ENCODE measurements at places on chromosomes 12 and 14. TPM values are rescaled to one million over a fixed set of nuclear protein-coding genes. Genes with fewer than 3 reads are reported as not detected.
A peak's percentile ranks its signal among the peaks of the same experiment; 100 is the strongest.

DNA sequence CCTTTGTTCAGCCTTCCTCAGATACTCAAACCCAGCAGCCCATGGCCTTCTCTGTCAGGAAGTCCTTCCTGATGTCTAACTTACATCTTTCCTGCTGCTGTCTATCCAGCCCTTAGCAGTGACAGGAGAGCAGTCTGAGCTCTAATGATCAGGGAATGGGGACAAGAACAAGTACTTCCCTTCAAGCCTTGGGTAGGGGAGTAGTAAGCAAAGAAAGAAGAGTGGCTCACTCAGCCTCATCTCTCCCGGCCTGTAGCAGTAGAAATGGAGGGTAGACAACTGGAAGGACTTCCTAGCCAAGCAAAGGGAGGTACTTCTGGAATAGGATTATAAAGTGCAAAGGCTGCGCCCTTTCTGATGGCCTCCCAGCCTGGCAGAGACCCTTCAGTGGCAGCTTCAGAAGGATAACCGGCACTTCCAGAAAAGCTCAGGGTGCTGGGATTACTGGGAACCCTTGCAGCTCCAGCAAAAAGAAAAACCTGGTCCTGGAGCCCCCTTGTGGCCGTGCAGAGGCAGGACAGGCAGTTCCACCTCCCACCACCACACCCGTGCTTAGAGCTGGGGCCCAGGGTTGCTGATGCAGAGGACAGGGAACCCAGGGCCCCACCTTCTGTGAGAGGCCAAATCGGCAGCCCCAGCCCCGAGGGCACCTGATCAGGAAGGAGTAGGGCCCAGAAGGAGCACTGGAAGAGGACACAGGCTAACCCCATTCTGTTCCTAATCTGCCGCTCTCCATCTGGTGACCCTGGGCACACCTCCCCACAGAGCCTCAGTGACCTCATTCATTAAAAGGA, 12.4 kb upstream of the SMUG1 start:
- peak; percentile 84 for DNase-seq

The DPY19L2 gene
- 16.4 TPM for total RNA-seq

The TSHR gene
- not detected for total RNA-seq

- no peak for DNase-seq
These were observed 92.1 kb downstream of the NINJ2 start for GRCh38 chr12:570921-571794.

The PLA2G1B gene
- total RNA-seq = not detected

GRCh38 chr14:33918256-33918655, 32.6 kb downstream of the EGLN3 start:
- DNase-seq = no peak

DNA sequence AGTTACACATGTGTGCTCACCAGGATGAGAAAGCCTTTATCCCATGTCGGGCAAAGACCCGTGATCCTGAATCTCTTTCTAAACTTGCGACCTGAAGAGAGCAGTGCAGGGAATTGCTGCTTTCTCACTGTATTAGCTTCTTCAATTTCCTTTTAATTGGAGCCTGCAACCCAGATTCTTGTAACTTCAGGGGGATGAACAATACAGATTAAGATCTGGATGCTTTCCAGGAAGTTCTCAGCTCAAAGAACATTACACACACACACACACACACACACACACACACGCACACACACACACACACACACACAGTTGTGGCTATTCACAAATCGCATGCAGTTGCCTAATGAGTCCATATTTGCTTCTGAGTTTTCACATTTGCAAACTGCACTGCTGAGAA, 268.3 kb downstream of the NPAS3 start:
- no peak for DNase-seq

DNA sequence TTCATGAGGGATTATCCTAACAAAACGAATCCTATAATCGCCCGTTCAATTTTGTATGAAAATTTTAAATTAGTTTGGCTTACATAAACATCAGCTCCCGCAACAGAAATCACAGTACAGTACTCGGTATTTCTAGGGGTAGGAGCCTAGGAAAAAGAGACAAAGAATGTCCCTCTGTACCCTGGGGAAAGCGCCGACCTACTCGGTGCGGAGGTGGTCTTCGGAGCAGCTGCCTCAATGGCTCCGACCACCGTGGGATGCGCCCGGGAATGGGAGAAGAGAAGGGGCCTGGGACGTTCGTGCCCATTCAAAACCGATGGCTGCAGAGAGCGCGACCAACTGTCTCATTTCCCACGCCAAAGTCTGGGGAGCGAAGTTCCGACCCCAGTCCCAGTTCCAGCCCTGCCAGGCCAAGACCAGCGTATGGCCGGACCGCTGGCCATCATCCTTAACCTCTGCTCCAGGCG, 618 bp downstream of the GNPNAT1 start:
- DNase-seq = no peak

The ASPG gene
- 1.2 TPM for total RNA-seq

DNA sequence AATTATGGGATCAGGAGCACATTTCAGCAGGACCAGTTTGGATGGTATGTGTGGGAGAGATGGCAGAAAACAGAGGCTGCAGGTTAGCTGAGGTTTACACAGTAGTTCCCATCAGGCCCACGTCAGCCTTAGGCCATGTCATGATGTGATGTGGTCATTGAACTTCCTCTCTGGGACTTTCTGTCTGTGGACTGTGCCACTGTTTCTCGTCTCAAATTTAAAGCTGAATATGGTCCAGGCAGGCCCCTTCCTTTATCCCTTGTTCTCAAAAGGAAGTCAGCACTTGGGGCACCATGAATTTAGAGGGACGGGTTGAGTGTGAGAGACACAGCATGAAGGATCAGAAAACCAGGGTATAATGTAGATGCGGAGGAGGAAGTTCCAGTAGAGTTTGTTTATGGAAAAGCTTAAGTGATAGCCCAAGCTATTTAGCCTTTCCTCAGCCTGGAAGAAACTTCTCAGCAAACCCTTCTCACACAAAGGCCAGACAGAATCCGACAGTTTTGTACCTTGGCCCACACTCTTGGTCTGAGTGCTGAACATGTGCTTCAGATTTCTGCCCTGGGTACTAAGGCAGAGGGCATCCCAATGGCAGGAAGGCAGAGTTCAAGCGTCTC, 3.6 kb upstream of the IGFBP6 start:
- DNase-seq = no peak

- DNase-seq = no peak
These were observed 65.9 kb upstream of the NUDT4 start for GRCh38 chr12:93311827-93312226.

DNA sequence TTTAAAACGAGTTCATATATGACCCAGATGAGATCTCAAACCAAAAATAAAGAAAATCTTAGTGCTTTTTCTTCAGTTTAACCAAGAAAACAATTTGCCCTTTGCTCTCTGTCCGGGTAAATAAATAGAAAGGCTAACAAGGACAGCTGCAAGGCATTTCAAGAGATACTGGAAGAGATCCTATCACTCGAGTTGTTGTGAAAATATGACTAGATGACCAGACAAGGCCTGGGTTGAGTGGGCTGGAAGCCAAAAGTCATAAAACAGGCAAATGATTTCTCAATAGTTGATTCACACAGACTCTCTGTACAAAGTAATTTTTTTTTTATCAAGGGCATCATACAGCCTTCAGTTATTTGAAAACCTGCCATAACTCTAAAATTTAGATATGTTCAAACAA, 55.9 kb upstream of the AVPR1A start:
- DNase-seq = no peak

The LRP1-AS gene
- total RNA-seq = 0.46 TPM

The IFNG-AS1 gene
- not detected for total RNA-seq

The GLT1D1 gene
- total RNA-seq = 0.44 TPM

The FLVCR2 gene
- 50.6 TPM for total RNA-seq

The CRY1 gene
- total RNA-seq = 38.3 TPM

- no peak for DNase-seq
These were observed 34.8 kb upstream of the CD9 start for GRCh38 chr12:6165395-6165794.

GRCh38 chr12:46303039-46303666, 34.3 kb upstream of the SLC38A1 start:
- peak; percentile 36 for DNase-seq

DNA sequence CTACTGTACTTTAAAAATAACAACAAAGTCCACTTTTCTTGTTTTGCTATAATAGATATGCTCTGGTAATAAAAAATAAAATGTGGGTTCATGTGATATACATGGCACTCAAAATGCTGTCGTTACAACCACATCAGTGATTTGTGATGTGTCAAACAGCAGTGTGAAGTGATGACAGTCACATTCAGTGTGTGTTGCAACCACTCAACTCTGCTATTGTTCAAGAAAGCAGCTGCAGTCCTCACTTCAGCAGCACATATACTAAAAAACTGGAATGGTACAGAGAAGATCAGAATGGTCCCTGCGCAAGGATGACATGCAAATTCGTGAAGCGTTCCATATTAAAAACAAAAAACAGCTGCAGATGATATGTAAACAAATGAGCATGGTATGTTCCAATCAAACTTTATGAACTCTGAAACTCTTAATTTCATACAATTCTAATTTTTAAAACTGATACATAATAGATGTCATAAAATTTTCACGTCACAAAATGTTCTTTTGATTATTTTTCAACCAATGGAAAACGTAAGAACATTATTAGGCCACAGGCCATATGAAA, 6.7 kb downstream of the TRMT5 start:
- DNase-seq = no peak

The ASCL1 gene
- total RNA-seq = not detected

DNA sequence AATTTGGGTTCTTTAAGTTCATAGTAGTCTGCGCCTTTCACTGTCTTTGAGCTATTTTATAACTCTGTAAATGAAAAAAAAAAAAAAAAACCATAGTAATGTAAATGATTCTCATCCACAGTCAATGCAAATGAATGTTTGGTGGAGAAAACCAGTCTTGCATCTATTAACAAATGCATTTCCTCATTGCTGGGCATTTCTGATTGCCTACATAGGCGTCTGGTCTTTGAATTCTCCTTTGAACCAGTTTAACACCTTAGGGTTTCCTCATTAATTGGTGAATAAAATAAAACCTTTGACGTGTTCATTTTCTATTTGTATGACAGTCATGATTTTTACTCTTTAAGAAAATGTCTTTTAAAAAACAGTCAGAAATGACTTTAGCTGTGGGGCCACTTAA, 114.8 kb downstream of the C12orf75 start:
- DNase-seq = no peak

GRCh38 chr14:60812987-60813386, 78.4 kb downstream of the MNAT1 start:
- no peak for DNase-seq

The SRRM4 gene
- total RNA-seq = 3.6 TPM
